Neural crest cell (in vitro differentiated cells): ENCODE measurements at places on chromosomes 16 and 17. TPM values are rescaled to one million over a fixed set of nuclear protein-coding genes. Genes with fewer than 3 reads are reported as not detected.

KRT32 gene
- total RNA-seq, result not detected in 2 replicates

GRCh38 chr16:57489229-57489628, 2.9 kb upstream of the DOK4 start:
- H3K36me3 ChIP-seq, result no peaks in the 10 kb centered on the region
- no peak overlapping the region for H3K4me3 ChIP-seq
- DNase-seq, result no peak
- H3K4me1 ChIP-seq, result peaks cover 23% of the 10 kb centered on the region

DNA sequence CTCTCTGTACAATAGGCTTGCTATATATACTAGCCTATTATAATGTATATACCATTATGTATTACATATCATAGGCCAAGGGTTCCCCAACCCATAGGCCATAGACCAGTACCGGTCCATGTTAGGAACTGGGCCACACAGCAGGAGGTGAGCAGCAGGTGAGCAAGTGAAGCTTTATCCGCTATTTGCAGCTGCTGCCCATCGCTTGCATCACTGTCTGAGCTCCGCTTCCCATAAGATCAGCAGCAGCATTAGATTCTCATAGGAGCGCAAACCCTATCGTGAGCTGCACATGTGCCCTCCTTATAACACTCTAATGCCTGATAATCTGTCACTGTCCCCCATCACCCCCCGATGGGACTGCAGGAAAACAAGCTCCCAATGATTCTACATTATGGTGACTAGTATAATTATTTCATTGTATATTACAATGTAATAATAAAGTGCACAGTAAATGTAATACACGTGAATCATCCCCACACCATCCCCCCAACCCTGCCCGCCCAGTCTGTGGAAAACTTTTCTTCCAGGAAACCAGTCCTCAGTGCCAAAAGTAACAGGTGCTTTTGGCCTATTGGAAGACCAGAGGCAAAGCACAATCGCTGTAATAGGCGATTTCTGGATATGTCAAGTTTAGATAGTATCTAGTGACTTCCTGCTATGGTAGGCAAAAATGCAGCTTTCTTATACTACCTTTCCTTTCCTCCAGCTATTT, 84.1 kb downstream of the MYH11 start:
- DNase-seq, result no peak
- peaks cover 3% of the 10 kb centered on the region for H3K27me3 ChIP-seq
- H3K4me1 ChIP-seq, result peaks cover 3% of the 10 kb centered on the region
- H3K4me3 ChIP-seq, result no peak overlapping the region
- H3K36me3 ChIP-seq, result no peaks in the 10 kb centered on the region

GRCh38 chr17:18261146-18261515, 669 bp downstream of the MIEF2 start:
- no peak overlapping the region for H3K27ac ChIP-seq
- H3K36me3 ChIP-seq, result no peaks in the 10 kb centered on the region
- H3K4me3 ChIP-seq, result peak overlapping the region; percentile 88
- peaks cover 16% of the 10 kb centered on the region for H3K4me1 ChIP-seq
- no peak for DNase-seq
- H3K27me3 ChIP-seq, result no peaks in the 10 kb centered on the region
